ENCODE measurements at places on chromosomes 16 and 17. TPM values are rescaled to one million over a fixed set of nuclear protein-coding genes. Genes with fewer than 3 reads are reported as not detected.
A peak's percentile ranks its signal among the peaks of the same experiment; 100 is the strongest.

DNA sequence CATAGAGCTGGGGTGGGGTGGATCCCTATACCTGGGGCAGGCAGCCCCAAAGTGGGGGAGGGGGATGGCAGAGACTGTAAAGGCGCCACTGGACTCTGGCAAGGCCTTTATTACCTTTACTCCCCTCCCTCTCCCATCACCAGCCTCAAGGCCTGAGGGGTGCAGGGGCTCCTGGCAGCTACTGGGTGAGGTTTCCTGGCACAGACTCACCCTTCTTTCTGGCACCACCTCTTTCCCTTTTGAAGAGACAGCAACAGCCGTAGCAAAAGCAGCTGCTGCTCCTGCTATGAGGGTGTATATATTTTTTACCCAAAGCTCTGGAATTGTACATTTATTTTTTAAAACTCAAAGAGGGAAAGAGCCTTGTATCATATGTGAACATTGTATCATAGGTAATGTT lies 17.6 kb downstream of the RAPGEFL1 start:
- DNase-seq, result peak; percentile 74

Gene CD300A
- total RNA-seq, result not detected

GRCh38 chr16:50284131-50284911 lies 18.0 kb downstream of the ADCY7 start:
- peak; percentile 60 for DNase-seq

Gene ATP1B2
- total RNA-seq, result not detected

- peak; percentile 75 for DNase-seq
These were observed 159.4 kb upstream of the CHMP6 start for GRCh38 chr17:80832266-80832676.

Gene ZNF423
- total RNA-seq, result 0.21 TPM

DNA sequence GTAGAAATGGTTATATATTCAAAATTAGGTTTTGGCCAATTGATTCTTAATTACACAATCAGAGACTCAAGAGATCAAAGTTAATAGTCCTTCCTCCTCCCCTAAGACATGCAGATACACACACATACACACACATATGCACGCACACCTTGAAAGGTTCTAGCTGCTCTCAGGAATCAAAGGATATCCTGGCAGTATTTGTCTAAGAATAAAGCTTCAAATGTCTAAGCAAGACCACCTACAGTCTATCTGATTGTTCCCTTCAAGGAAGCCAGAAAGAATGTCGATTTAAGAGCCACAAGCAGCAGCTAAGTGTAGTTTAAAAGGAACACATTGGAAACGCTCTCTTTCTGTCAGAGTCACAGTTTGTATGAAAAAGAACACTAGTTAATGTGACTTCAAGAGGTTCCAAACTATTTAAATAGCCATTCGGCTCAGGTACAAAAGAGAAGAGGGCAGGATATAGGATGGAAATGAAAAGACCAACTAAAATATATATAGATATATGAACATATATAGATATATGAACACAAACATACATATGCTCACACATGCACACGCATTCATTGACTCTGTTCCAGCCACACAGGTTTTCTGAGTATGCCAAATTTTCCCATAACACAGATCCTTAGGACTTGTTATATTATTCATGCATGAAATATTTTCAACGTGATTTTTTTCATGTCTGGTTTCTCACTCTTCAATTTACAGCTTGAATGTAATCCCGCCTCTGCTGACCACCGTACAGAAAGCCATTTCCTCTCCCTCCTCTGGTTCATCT lies 79.0 kb downstream of the CDH8 start:
- DNase-seq, result no peak

DNA sequence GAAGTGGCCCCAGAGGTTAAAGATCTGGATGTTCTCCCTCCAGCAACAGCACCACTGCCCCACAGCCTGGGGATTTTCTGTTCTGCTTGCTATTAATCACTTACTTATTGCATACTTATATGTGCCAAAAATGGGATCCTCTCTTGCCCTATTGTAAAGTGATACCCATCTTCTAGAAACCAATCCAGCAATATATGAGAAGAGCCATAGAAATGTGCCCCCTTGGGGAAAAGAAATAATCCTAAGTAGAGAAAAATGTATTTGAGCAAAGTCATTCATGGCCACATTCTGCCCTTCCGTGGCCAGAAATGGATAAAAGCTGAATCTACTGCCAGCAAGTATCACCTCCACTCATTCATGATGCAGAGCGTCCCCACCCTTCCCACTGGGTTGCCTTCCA lies 20.9 kb downstream of the SOST start:
- no peak for DNase-seq

DNA sequence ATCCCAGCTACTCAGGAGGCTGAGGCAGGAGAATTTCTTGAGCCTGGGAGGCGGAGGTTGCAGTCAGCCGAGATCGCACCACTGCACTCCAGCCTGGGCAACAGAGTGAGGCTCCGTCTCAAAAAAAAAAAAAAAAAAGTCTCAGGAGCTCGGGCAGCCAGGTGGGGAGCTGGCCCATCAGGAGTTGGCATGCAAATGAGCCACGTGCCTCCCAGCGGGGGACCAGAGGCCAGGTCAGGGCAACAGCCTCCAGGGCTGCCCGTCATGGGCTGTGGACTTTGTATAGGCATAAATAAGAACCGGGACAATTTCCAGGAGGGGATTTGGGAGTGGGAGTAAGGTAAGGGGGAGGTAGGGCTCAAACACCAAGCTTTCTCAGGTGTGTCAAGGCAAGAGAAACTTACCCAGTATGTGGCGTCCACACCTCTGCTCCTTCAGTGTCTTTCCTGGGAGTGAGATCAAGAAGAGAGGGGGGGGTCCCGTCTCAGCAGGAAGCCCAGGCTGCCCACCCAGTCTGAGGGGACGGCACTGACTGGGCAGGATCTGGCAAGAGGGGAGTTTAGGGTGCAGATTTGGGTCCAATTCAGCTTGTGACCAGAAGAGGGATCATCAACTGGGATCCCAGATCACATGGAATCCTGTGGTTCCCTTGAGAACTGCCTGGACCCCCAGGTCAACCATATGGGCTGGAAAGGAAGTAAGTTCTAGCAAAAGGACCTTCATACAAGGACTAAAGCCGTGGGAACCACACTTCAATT lies 22.3 kb upstream of the G6PC1 start:
- no peak for DNase-seq

DNA sequence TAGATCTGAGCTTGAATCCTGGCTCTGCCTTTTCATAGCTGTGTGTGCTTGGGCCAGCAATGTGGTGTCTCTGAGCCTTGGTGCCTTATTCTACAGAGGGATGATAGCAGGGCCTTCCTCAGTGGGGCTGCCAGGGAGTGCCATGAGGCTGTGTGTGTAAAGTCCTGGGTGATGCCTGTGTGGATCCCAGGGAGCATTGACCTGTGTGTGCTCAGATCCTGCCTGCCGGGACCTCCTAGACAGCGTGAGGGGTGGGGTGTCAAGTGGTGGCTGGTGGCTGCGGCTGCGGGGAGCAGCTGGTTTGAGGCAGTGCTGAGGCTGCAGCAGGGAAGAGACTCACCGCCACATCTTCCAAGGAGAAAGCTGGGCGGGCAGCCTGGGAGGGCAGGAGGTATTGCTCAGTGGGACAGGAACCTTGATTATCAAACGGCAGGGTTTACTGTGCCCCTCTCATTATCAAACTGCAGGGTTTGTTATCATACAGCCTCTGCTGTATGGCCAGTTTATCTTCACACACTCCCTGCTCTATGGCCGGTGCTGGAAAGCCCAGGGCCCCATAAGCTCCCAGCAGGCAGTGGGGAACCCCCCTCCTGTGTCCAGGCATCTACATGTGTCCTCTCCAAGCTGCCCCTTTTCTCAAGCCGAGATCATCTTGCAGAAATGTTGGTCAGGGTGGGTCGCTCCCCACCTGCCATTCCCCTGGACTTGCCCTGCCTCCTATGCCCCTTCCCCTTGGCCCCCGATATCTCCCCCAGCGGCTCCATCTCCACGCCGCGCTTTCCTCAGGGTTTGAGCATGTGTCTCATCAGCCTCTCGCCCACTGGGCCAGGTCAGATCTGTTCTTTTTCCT lies 3.1 kb upstream of the ADCY7 start:
- no peak for DNase-seq

GRCh38 chr16:75326333-75326732 lies 74.9 kb upstream of the BCAR1 start:
- no peak for DNase-seq

- DNase-seq, result no peak
These were observed 443.3 kb downstream of the UTP18 start for GRCh38 chr17:51703361-51704341.

DNA sequence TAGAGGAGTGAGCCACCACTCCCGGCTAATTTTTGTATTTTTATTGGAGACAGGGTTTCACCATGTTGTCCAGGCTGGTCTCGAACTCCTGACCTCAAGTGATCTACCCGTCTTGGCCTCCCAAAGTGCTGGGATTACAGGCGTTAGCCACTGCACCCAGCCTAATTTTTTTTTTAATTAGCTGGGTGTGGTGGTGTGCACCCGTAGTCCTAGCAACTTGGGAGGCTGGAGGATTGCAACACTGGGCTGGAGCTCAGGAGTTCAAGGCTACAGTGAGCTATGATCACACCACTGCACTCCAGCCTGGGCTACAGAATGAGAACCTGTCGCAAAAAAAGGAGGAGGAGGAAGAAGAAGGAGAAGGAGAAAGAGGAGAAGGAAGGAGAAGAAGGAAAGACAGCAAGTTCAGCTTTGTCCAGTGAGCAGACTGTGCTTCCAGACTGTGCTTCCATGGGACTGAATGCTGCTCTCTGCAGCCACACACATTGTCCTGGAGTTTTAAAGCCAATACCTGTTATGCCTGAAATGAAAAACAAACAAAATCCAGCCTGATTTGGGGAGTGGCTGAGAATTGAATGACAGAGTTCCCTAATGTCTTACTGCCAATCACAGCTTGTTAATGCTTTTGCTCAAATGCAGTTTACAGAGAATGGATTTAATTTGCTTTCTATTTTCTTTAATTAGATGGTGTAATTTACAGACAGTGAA lies 2.8 kb upstream of the TNFRSF13B start:
- DNase-seq, result no peak

GRCh38 chr17:52160136-52160567 lies 1.6 kb upstream of the CA10 start:
- DNase-seq, result no peak
